ENCODE measurements at places on chromosomes 7 and 10. TPM values are rescaled to one million over a fixed set of nuclear protein-coding genes. Genes with fewer than 3 reads are reported as not detected.

DNA sequence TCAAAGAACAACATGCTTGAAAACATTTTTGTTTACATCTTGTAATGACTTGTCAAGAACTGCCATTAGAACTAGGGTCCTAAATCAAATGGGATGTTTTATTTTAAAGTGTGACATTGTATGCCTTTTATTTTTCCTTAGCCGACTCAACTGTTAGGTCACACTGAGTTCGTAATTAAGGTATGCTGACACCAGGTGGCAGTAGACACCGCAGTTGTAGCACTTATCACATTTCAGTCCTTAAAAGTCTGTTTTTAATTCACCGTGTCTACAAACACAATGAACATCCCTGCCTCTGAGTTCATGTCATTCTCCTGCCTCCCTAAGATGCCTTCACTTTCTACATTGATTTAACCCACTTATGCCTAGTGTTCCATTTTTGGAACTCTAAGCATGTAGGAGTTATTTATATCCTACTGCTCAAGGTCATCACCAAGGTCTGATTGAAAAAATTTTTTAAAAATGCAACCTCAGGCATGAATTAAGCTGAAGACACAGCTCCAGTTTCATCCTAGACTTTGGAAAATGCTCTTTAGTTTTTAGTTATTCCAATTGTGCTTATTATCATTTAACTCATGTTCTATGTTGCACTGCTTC is 186.1 kb downstream of the BMPER start:
- no peaks in the 10 kb centered on the region for H3K4me1 ChIP-seq
- no peak overlapping the region for H3K4me3 ChIP-seq
- H3K27me3 ChIP-seq, result peaks cover 19% of the 10 kb centered on the region
- no peak overlapping the region for H3K27ac ChIP-seq
- DNase-seq, result peak; percentile 63

GRCh38 chr7:5780801-5781496 is 514 bp downstream of the RNF216 start:
- H3K27ac ChIP-seq, result peak overlapping the region; percentile 12
- H3K4me1 ChIP-seq, result no peaks in the 10 kb centered on the region
- H3K4me3 ChIP-seq, result peak overlapping the region; percentile 73
- H3K36me3 ChIP-seq, result peaks cover 3% of the 10 kb centered on the region
- peak; percentile 21 for DNase-seq

FAM237B gene
- not detected for total RNA-seq

GRCh38 chr7:112887337-112887736 is 97.1 kb upstream of the TMEM168 start:
- H3K36me3 ChIP-seq, result no peaks in the 10 kb centered on the region
- H3K27me3 ChIP-seq, result no peaks in the 10 kb centered on the region
- no peak for DNase-seq
- H3K4me3 ChIP-seq, result no peak overlapping the region
- H3K4me1 ChIP-seq, result no peaks in the 10 kb centered on the region

DNA sequence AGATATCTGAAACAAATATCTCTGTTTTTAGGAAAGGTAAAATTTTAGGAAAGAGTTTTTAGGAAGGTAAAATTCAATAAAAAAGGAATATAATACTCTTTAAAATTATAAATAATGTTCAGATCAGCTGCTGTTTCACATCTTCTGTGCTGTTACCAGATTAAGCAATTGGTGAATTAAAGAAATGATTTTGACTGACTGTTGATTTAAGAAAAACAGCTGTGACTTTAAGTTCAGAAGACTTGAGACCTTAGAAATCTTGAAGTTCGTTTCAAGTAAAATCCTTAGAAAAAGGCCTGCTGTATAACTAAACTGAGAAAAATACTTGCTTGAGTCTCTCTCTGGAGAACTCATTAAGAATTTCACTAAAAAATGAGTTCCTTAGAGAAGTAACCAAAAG is 250.6 kb downstream of the DOCK4 start:
- H3K27me3 ChIP-seq, result no peaks in the 10 kb centered on the region
- H3K4me3 ChIP-seq, result no peak overlapping the region
- no peak for DNase-seq
- no peak overlapping the region for H3K27ac ChIP-seq
- H3K36me3 ChIP-seq, result no peaks in the 10 kb centered on the region
- H3K4me1 ChIP-seq, result peaks cover 16% of the 10 kb centered on the region

GRCh38 chr10:117677239-117677638 is 134.7 kb downstream of the EMX2 start:
- H3K27ac ChIP-seq, result no peak overlapping the region
- peak; percentile 63 for DNase-seq
- H3K27me3 ChIP-seq, result no peaks in the 10 kb centered on the region
- H3K4me1 ChIP-seq, result peaks cover 8% of the 10 kb centered on the region
- H3K4me3 ChIP-seq, result no peak overlapping the region

GRCh38 chr7:99098824-99099498 is 44.9 kb downstream of the SMURF1 start:
- H3K27me3 ChIP-seq, result no peaks in the 10 kb centered on the region
- H3K4me1 ChIP-seq, result peaks cover 40% of the 10 kb centered on the region
- peaks cover 6% of the 10 kb centered on the region for H3K36me3 ChIP-seq
- DNase-seq, result peak; percentile 56
